ENCODE measurements at places on chromosomes 7 and 10.

DNA sequence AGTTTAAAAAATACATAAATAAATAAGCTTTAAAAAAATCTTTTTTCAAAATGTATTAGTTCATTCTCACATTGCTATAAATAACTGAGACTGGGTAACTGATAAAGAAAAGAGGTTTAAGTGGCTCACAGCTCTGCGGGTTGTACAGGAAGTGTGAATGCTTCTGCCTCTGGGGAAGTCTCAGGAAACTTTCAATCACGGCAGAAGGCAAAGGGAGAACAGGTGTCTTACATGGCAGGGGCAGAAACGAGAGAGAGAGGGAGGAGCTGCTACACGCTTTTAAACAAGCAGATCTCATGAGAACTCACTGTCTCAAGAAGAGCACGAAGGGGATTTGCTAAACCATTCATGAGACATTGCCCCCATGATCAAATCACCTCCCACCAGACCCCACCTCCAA is 114.6 kb downstream of the DNAJC1 start:
- DNase-seq: peak; percentile 2

- no peak for DNase-seq
These were observed 30.4 kb downstream of the GET4 start for GRCh38 chr7:906776-907157.

DNA sequence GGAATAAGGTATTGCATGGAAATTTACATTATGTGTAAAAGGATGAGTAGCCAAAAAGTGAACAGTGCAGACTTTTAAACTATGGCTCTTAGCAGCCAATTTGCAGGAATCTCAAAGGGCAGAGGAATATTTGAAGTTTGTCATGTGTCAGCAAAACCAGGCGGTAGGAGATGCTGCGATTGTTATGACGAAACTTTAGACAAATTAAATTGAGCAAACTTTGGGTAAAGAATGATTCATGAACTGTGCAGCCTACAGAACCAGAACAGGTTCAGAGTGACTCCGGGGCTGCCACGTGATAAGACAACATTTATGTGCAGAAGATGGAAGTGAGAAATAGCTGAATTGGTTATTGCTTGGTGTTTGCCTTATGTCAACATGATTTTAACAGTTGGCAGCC is 39.2 kb upstream of the CCDC6 start:
- no peak for DNase-seq

GRCh38 chr7:31957090-31957720 is 113.0 kb downstream of the PDE1C start:
- no peak for DNase-seq

DNA sequence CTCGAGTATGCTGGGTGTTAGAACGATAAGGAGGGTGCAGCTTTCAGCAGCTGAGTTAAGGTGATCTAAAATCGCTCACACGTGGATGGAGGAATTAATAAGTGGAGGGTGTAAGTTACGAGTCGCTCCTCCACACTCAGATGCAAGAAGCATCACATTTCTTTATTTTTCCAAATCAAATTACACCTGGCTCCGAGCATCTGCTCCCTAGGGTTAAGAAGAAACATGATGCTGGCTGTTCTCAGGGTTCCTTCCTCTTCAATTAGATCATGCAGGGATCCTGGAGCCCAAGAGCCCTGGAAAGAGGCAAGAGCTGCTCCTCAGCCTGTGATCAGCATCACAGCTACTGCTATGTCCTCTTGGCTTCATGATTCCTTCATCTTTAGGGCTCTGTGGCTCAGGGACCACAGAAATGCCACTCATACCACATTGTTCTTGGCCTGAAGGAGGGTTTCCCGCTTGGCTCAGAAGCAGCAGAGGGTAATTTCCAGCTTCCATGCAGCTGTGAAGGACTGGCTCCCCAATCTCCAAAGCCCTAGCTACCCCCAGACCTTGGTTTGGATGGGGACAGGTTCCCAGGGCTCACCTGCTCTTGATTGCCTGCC is 235.9 kb upstream of the ZNF32 start:
- DNase-seq: no peak

DNA sequence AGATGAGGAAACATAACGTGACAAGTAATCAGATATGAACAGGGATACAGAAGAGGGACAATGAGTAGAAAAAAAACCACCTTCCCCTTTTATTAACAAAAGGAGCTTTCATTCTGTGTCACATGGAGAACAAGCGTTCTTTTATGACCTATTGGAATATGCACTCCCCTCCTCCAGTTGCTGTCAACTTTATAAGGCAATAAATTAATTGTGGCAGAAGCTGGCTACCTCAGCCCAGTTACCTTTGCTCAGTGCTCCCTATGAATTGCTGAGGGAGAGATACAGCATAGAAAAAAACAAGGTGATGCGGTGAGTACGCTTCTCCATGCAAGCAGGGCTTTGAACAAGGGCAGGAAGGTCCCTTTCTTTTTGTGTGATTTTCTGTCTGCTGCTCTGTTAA is at the start of gene MGAM2:
Gene MGAM2 (plus strand): TSS at position 220 of the 400 bp plus-strand sequence. CDS start 5,156 bp downstream, outside the sequence.
- DNase-seq: no peak

GRCh38 chr7:70344726-70345125 is 746.5 kb downstream of the AUTS2 start:
- DNase-seq: no peak

GRCh38 chr7:30403477-30403876 is 75.1 kb downstream of the NOD1 start:
- no peak for DNase-seq

DNA sequence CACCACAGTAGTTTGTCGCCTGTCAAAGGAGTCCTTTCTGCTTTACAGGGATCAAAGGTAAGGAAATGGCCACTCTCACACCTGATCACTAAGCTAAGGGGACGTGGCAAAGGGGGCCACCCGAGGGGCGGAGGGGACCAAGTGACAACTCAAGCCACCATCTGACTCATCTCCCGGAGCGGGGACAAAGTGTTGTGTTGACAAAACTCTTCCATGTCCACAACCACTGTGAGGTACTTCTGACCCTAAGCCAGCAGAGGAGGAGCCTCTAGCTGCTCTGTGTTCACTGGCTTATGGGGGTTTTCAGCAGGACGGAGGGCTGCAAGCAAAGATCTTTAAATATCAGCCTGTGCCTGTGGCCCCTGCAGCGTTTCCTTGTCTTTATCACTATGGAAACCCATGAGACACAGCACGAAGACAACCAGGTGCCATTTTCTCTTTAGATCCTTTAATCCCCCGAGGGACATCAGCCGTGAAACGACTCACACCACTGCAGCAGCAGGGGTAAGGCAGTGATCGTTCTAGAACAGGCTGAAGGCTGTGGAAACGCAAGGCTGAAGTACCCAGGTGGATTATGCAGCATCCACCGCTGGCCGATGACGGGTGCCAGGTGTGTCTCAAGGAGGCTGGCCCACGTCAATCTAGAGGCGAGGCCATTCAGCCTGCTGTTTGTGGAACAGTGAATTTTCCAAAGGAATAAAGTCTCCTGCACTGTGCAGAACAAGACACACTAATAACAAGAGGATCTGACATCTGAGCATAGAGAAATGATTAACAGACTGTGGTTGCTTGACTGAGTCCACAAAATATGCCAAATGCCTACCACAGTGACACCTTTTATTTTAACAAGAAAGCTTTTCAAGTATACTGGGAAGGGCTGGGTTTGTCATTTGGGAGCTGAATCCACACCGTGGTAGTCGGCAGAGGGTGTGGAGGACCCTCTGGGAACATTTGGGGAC is 26.6 kb upstream of the DDC start:
- no peak for DNase-seq

DNA sequence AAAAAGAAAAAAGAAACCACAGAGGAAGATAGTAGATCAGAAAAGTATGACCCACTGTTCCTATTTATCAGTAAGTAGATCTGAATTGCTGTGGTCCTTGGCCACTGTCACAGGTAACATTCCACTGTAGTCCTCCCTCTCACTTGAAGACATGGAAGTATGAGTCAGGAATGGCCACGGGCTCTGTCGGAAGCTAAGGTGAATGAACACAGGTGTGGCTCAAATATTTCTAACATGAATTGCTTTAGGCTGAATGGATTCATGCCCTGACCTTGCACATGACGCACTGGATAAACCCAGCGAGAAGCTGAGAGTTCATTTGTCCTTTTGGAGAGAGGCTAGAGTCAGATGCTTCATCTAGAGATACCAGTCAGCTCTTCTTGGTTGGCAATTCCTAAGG is 224.5 kb upstream of the SP8 start:
- no peak for DNase-seq

GRCh38 chr7:42674541-42674940 is 237.3 kb downstream of the C7orf25 start:
- DNase-seq: no peak

DNA sequence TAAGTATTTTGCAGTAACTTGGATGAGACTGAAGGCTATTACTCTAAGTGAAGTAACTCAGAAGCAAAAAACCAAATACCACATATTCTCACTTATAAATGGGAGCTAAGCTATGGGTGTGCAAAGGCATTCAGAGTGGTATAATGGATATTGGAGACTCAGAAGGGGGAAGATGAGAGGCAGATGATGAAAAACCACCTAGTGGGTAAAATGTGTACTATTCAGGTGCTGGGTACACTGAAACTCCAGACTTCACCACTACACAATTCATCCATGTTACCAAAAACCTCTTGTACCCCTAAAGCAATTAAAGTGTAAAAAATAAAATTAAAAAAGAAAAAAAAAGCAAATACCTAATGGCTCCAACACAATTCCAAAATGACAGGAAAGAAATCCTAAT is 351.7 kb downstream of the NXPH1 start:
- DNase-seq: no peak

DNA sequence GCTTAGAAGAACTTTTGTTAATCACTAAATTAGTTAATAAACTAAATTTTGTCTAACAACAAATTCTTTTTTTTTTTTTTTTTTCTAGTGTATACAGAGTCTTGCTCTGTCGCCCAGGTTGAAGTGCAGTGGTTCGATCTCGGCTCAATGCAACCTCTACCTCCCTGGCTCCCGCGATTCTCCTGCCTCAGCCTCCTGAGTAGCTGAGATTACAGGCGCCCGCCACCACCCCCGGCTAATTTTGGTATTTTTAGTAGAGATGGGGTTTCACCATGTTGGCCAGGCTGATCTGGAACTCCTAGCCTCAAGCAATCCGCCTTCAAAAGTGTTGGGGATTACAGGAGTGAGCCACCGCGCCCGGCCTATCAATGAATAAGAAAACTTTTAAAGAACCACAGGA is 1.1 kb upstream of the IQUB start:
- DNase-seq: no peak

DNA sequence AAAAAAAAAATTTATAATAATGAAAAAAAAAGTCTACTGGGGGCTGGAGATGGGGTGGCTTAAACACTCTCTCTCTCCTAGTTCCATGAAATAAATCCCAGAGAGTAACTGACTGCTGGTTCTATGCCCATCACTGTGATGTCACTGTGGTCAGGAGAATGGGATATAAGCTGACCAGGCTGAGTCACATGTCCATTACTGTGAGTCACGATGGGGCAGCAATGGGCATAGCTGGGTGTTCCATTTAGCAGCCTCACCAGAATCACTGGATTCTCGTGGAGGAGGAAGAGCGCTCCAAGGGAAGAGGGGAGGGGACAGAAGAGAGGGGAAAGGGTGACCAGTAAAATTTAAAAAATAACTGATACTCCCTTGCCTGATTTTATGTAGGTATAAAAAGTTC is 37.1 kb downstream of the MASTL start:
- DNase-seq: no peak

DNA sequence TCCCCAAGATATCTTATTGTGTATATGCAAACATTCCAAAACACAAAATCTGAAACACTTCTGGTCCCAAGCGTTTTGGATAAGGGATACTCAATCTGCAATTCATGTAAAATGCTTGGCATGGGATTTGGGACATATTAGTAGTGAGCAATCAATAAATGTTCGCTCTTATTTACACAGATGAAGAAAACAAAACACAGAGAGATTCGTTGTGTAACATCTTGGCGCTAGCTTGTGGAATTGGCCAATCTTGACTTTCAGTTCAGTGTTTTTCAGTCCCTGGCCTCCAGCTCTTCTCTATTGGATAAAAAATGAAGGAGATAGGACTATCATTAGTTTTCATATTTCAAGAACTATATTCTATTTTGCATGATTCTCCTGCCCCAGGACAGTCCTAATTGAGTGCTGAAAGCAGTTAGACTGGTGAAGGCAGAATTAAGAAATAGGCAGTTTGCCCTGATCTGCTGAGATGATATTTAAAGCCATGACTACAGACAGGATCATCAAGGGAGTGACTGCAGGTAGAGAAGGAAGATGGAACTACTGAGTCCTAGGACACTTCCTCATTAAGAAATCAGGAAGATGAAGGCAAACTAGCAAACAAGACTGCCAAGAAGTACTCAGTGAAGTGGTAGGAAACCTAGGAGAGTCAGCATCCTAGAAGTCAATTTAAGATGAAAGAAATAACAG is 1.8 kb downstream of the PNLIPRP3 start:
- DNase-seq: no peak

DNA sequence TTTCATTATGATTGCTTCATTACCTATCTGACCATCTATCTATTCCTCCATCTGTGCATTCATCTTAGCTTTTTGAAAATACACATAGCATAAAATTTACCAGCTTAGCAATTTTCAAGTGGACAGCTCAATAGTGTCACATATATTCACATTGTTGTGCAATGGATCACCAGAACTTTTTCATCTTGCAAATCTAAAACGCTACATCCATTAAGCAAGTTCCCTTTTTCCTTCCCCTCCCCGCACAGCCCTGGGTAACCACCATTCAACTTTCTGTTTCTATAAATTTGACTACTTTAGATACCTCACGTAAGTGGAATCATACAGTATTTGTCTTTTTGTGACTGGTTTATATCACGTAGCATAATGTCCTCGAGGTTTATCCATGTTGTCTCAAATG is 78.0 kb upstream of the ADRB1 start:
- DNase-seq: no peak

DNA sequence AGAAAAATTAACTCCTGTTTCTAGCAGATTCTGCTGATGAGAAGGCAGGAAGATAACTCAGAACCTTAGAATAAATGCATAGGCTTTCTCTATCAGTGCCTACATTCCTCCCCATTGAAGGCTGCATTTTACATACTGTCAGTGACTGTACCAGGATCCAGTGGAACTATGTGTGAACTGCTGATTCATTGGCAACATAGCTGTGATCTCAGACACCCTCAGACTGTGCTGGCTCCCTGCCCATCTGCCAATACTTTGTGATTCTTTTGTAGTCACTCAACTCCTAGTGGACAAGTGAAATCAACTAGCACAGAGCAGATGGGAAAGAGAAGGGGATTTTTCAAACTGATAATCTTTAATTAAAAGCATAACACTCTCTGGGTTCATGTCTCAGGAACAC is 375.8 kb downstream of the MDFIC start:
- DNase-seq: no peak

Data from stimulated activated CD8-positive, alpha-beta memory T cell treated with anti-CD3 and anti-CD28 coated beads, Interleukin-12 subunit alpha, Interleukin-12 subunit beta, amount 100 ng/mL, for 4 hours (primary cell).